Cardiac septum (tissue), 1 donor: ENCODE measurements at places on chromosomes 4 and X.

GRCh38 chr4:146458594-146458993 is 63.1 kb downstream of the SLC10A7 start:
- DNase-seq, result no peak

GRCh38 chr4:1041147-1041935 is 29.9 kb downstream of the FGFRL1 start:
- DNase-seq, result no peak

DNA sequence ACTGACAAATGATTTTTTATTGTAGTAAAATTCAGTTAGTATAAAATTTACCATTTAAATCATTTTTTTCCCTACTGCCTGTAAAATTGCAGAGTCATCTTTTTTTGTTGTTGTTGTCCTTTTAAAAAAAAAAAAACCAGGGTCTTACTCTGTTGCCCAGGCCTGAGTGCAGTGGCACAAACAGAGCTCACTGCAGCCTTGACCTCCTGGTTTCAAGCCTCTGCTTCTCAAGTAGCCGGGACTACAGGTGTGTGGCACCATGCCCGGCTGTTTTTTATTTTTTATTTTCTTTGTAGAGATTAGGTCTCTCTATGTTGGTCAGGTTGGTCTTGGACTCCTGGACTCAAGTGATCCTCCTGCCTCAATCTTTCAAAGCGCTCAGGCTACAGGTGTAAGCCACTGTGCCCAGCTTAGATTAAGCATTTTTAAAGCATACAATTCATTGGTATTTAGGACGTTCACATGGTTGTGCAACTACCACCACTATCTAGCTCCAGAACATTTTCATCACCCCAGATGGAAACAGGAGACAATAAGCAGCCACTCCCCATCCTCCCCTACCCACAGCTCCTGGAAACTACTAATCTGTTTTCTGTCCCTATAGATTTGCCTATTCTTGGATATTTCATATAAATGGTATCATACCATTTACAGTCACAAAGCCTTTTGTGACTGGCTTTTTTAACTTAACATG is 59.7 kb upstream of the PGRMC2 start:
- DNase-seq, result no peak

- DNase-seq, result no peak
Observed at GRCh38 chr4:152193059-152193458, 342.8 kb downstream of the FBXW7 start.

DNA sequence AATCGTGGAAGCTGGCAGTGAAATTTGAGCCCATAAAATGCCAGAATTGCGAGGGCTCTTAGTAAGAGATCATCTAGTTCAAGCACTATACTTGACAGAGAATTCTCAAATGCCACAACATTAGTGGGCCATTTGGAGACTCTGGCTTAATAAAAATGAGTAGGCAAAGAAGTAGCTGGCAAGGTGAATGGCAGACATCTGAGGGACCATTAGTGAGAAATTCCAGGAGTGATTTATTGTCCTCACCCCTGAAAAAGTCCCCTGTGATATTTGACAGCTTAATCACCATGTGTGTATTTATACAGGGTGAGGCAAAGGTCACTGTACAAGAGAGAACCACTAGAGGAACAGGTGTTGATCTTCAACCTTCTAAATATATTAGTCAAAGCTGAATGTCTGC is 207.5 kb downstream of the CHRDL1 start:
- DNase-seq, result no peak

DNA sequence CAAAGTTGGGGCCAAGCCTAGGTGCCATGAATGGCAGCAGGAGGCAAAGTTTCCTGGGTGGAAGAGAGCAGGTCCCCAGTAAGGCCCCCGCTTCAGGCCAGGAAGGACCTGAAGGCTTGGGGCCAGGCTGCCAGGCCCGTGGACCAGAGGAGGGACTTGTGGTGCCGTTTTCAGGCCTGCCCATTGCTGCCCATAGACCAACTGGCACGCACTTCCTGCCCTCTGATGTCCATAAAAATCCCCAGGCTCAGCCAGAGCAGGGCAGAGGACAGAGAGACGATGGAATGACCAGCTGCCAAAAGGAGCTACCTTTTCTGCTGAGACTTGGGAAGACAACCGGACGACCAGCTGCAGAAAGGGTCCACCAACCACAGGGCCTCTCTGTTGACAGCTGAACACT is 1205.5 kb downstream of the ARAP2 start:
- no peak for DNase-seq

- DNase-seq, result no peak
Observed at GRCh38 chr4:89899152-89899551, 4.5 kb downstream of the MMRN1 start.

GRCh38 chr4:108787724-108788123 is 24.9 kb upstream of the ETNPPL start:
- DNase-seq, result no peak

- no peak for DNase-seq
Observed at GRCh38 chr4:75698162-75698962, 25.2 kb upstream of the G3BP2 start.

DNA sequence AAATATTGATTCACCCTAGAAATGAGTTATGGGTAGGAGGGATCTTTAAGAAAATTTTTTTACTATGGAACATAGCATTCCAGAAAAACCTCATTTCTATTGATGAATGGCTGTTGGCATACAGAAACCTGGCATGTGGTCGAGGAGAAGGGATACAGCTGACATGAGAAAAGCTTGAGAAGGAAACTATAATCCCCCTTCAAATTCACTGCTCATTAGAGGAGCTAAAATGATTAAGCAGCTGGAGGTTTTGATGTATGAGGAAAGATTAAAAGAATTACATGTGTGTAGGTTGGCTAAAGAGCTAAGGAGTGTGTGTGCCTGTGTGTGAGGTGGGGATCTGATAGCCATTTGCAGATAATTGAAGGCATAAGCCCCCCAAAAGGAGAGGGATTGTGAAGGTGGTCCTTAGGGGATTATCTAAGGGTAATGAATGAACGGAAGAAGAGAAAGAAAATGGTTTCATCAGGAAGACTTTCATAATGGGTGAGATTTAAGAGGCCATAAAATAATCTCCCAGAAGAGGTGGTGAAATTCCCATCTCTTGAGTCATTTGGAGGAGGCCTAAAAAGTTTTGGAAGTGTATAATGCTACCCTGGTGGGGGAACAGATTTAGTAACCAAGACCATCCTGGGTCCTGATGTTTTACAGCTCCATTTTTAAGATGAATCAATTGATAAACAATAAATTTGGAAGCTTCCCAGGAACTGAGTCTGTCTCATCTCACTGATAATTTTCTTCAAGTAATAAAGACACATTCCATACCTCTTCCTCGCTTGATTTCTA is 272.0 kb upstream of the HAND2 start:
- DNase-seq, result no peak

GRCh38 chrX:149949743-149950436 is 11.6 kb upstream of the EOLA2 start:
- no peak for DNase-seq

- no peak for DNase-seq
Observed at GRCh38 chr4:8504279-8505007, 63.9 kb downstream of the TRMT44 start.

- no peak for DNase-seq
Observed at GRCh38 chr4:7538518-7538917, 103.8 kb upstream of the PSAPL1 start.

GRCh38 chrX:72097098-72097497 is 34.6 kb downstream of the RTL5 start:
- no peak for DNase-seq

- DNase-seq, result no peak
Observed at GRCh38 chr4:52894443-52894842, 32.3 kb downstream of the RASL11B start.

DNA sequence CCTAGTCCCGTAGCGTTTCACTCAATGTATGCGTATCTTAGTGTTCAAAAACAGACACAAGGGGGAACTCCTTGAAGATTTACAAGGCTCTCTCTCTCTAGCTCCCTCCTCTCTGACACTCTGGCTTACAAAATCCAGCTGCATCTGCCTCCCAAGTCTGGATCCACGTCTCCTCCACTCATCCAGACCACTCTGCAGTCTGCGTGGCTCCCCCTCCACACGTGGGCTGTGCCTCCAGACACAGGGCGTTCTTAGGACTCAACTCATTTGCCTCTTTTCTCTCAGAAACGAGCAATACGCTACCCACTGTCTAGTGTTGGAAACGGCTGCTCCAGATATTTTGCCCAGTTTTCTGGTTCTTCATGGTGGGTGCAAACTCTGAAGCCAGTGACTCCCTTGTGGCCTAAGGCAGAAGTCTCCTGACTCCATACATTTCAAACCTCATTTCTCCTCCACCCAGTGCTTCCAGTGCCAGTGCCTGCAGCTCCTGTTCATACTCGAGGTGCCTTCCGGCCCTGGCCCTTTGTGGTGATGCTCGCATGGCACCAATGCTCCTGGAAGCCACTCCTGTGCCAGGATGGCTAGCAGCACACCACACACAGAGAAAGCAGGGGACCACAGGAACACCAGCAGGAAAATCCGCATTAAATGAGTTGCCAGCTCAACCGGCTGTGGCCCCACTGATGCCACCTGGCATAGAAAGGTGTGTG is 24.1 kb downstream of the NAT8L start:
- peak; percentile 50 for DNase-seq

GRCh38 chr4:138728566-138728965 is 287.0 kb upstream of the NOCT start:
- DNase-seq, result no peak

GRCh38 chr4:14862891-14863290 is 139.4 kb upstream of the CPEB2 start:
- DNase-seq, result no peak

DNA sequence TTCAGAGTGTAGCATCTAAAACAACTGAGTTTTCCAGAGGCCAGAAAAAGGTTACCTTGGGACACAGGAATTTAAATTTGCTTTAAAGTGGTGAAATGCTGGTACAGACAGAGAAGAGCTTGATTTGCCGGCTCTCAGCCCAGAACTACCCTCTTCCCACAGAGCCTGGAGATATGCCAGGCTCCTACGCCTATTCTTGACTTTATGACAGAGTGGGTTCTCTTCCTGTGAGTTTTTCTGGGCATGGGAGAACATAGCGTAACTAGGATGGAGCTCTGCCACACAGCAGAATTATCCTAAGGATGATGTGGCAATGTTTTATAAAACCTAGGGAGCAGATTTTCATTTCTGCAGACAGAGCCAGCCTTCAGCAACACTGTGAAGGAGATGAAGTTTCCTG is 241.8 kb downstream of the GRIA3 start:
- DNase-seq, result no peak

- no peak for DNase-seq
Observed at GRCh38 chrX:93875621-93876282, 201.7 kb downstream of the FAM133A start.

GRCh38 chr4:15784959-15785634 is 7.0 kb downstream of the CD38 start:
- DNase-seq, result no peak

DNA sequence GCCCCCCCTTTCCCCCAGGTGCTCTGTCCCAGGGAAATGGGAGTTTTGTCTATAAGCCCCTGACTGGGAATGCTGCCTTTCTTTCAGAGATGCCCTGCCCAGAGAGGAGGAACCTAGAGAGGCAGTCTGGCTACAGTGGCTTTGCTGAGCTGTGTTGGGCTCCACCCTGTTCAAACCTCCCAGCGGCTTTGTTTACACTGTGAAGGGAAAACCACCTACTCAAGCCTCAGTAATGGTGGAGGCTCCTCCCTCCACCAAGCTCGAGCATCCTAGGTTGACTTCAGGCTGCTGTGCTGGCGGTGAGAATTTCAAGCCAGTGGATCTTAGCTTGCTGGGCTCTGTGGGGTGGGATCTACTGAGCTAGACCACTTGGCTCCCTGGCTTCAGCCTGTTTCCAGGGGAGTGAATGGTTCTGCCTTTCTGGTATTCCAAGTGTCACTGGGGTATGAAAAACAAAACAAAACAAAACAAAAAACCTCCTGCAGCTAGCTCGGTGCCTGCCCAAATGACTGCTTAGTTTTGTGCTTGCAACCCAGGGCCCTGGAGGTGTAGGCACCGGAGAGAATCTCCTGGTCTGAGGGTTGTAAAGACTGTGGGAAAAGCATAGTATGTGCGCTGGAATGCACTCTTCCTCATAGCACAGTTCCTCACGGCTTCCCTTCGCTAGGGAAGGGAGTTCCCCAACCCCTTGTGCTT is 41.7 kb downstream of the ITM2A start:
- no peak for DNase-seq

DNA sequence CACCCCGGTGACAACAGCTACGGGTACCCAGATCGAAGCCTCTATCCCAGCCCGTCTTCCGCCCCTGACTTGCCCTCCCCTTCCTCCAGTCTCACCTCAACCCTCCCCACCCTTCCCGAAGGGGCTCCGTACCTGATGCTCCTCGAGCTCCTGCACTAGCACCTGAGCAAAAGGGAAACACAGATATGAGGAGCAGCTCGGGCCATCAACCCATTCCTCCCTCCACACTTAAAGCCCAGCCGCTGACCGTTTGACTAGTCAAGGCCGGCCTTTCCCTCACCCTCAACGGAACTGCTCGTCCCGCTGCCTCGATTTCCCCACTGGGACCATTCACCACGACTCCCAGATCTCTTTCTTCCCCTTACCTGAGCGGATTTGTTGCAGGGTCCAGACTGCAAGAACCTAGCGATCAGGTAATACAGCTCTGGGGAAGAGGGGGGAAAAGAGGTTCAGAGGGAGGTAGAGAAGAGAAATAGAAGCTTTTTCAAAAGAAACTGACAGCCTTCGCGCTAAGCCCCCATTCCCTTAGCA is 731 bp downstream of the BRWD3 start:
- no peak for DNase-seq

DNA sequence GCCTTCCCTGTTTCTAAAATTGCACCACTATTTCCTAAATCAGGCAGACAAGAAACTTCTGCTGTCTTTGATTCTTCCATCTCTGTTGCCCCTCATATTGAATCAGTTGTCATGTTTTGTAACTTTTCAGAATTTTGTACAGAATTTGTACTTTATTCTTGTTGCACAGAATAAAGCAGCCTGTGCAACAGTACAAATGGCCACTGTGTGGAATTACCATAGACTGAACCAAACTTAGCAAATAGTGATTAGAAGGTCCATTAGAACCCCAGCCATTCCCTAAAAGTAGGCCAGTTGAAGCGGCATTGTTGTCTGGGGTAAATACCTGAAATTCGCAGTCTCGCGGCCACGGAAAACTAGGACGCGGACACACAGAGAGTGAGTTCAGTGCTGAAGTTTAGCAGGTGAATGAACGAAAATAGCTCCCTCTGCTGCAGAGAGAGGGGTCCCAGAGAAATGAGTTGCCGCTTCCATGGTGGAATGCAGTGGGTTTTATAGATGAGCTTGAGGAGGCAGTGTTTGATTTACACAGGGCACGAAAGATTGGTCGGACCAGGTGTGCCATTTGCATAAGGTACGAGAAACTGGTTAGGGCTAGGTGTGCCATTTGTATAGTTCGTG is 71.8 kb downstream of the C4orf33 start:
- DNase-seq, result no peak

- no peak for DNase-seq
Observed at GRCh38 chr4:166006217-166006616, 133.2 kb downstream of the TLL1 start.

DNA sequence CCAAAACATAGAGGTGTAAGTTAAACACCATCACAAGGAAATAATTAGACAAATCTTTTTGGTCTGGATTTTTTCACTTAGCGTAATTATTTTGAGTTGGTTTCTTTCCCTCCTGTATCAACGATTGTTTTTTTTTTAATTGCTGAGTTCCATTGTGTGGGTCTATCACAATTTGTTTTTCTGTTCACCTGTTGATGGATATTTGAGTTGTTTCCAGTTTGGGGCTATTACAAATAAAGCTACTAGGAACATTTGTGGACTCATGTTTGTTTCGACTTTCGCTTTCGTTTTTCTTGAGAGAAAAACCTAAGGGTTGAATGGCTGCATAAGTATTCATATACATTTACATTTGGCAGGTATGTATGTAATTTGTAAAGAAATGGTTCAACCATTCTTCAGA is 20.4 kb upstream of the FBXW7 start:
- DNase-seq, result no peak
